ENCODE measurements at places on chromosomes 3 and 15.

DNA sequence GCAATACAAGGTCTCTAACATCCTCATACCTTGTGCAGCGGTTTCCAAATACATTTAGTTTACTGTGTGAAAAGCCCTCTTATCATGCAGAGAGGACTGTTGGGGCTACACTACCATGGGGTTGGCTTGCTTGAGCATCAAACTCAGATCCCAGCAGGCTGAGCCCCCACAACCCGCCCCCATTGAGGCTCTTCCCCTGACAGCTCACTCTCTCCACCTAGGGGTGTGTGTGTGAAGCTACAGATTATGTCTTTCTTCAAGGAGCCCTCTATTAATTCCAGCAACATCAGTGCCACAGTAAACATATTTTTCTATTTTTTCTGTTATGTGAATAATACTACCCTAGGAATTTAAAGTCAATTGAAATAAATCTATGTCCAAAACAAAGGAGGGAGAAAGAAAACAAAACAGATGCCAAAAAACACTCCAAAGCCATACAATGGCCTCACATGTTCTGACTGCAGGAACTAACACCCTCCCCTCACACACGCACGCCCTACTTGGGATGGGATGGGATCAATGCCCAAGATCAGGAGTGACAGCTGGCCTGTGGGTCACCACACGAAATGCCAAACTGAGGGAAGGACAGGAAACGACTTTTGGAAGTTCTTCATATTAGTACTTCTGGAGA is 14.7 kb downstream of the TM4SF4 start:
- no peak for DNase-seq

- no peak for DNase-seq
Measured at GRCh38 chr3:99504258-99504657, 134.1 kb upstream of the COL8A1 start.

- DNase-seq = peak; percentile 53
Measured at GRCh38 chr15:44676676-44677075, 13.2 kb upstream of the SPG11 start.

DNA sequence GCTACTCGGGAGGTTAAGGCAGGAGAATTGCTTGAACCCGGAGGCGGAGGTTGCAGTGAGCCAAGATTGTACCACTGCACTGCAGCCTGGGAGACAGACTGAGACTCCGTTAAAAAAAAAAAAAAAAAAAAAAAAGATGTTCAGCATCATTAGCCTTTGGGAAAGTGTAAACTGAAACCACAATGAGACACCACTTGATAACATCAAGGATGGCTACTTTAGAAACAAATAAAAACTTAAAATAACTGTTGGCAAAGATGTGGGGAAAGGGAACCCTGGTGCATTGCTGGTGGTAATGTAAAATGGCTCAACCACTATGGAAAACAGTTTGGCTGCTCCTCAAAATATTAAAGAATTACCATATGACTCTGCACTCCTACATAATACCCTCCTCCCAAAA is 1.9 kb downstream of the LEO1 start:
- no peak for DNase-seq

GRCh38 chr15:62976301-62976881 is 66.2 kb upstream of the TPM1 start:
- no peak for DNase-seq

- DNase-seq = no peak
Measured at GRCh38 chr3:52494886-52495495, at the start of gene STAB1. Gene STAB1, plus strand, starts transcription at chr3:52495338. Its CDS starts 76 bp downstream, at chr3:52495414.

- no peak for DNase-seq
Measured at GRCh38 chr3:110902453-110903085, 169.0 kb upstream of the NECTIN3 start.

- DNase-seq = no peak
Measured at GRCh38 chr15:83848315-83849050, 194.6 kb downstream of the ADAMTSL3 start.

GRCh38 chr3:72266016-72266370 is 481.0 kb upstream of the PROK2 start:
- DNase-seq = no peak

DNA sequence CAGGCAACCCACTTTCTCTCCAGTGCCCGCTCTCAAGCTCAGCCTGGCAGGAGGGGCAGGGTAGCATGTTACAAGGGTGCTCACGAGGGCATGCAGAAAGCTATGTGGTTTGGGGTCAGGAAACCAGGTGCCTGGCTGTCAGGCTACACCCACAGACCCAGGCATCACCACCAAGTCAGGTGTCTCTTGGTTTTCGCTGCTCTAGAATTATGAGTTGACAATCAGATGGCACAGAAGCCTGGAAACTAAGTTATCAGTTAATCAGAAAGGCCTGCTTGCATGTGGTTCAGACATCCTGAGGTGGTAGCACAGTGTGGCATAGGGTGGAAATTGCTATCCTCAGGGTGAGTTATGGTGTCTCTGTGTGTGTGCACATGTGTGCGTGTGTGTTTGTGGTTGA is 16.2 kb upstream of the CCR9 start:
- DNase-seq = peak; percentile 77

DNA sequence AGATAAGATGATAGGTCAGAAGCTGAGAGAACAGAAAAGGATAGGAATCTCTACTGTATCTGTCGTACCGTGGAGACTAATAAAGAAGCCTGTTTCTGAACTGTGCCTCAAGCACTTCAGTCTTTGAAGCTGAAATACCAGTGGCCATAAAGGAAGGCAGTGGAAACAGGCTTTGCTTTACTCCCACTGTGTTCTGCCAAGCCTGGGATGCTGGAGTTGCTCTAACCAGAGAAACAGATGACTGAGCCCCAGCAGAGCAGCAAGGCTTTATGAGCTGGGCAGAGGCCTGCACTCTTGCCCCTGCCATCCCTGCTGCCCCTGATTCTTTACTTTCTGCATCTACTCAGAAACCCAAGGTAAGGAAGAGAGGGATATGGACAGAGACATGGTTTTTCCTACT is 89.4 kb downstream of the PDE8A start:
- no peak for DNase-seq

GRCh38 chr15:49423901-49424550 is 984 bp downstream of the FGF7 start:
- no peak for DNase-seq

GRCh38 chr3:53728606-53729005 is 117.6 kb downstream of the CHDH start:
- DNase-seq = no peak

GRCh38 chr3:700514-700913 is 392.3 kb upstream of the CNTN6 start:
- DNase-seq = no peak

- no peak for DNase-seq
Measured at GRCh38 chr3:147775816-147776530, 366.8 kb downstream of the ZIC1 start.

- no peak for DNase-seq
Measured at GRCh38 chr3:129000742-129001100, 383 bp upstream of the EFCC1 start.

DNA sequence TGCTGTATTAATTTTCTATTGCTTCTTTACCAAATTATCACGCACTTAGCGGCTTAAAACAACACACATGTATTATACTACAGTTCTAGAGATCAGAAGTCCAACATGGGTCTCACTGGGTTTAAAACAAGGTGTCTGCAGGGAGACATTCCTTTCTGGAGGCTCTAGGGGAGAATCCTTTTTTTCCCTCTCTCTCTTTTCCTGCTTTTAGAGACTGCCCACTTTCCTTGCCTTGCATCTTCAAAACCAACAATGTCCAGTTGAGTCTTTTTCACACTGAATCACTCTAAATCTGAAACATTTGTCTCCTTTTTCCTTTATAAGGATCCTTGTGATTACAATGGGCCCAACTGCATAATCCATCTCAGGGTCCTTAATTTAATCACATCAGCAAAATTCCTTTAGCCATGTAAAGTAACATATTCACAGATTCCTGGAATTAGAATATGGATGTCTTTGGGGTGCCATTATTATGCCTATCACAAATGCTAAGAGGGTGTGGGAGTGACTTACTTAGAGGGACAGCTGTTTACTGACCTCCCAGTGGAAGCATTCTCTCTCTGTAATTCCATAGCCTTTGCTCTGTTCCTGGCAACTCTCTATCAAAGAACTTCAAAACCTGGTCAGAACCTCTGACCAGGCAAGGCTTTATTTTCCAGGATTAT is 21.8 kb downstream of the CD200 start:
- DNase-seq = no peak

DNA sequence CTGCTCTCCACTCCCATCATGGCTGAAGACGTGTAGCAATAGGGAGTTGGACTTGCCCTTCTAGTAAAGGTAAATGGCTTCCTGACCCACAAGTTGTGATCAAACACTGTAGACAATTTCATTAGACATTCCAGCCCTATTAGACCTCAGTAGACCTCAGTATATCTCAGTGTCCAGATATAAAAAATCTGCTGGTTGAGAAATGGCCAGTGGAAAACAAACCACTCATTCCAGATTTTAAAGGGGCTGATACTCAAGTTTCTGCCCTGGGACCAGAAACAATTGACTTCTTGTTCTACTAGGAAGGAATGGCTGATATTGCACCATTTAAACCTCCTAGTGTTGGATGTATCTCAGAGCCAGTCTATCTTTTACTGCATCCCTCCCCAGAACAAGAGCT is 613.2 kb downstream of the PDCD6IP start:
- no peak for DNase-seq

DNA sequence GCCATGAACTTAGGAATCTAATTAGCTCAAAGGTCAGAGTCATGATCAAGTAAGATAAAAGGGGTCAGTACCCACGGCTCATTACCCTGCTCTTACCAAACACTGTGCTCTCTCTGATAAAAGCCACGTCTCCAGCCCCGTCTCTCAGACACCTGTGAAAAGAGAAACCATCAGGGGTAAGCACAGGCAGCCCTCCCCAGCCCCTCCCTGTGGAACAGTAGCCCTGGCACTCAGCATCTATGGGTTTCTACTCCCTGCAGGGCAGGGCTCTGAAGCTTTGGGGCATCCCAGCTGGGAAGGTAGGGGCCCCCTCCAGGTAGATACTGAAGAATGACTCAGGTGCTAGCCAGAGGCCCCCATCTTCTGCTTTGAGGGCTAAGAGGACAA is 10.5 kb downstream of the LTF start:
- DNase-seq = no peak

GRCh38 chr15:100592898-100593297 is 9.1 kb downstream of the LINS1 start:
- DNase-seq = peak; percentile 22

- DNase-seq = no peak
Measured at GRCh38 chr15:39404767-39405181, 176.1 kb upstream of the THBS1 start.

GRCh38 chr15:35654332-35654731 is 108.4 kb upstream of the DPH6 start:
- DNase-seq = no peak

DNA sequence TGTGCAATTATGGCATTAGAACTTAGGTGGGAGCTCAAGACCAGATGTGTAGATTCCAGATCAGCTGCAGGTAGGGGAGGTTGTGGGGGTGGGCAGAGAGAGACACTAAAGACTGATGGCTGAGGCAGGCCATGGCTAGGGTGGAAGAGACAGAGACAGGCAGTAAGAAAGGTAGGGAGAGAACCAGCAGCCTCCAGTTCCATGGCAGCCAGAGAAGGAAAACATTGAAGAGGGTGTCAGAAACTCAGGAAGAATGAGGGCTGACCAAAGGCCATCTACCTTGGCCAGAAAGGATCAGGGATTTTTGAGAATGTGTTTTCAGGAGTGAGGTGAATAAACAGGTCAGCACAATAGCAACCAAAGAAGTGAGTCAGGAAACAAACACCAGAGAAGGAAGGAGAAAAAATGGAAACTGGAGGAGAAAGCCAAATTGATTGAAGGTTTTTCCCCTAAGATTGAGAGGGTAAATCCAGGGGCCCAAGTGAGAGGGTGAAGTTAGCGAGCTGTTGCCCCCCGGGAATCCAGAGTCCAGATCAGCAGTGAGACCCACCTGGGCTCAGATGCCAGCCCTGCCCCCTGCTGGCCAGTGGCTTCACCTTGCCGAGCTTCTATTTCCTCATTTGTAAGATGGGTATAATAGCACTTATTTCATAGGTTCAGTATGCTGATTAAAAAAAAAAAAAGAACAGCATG is 41.0 kb downstream of the ABHD2 start:
- peak; percentile 59 for DNase-seq

DNA sequence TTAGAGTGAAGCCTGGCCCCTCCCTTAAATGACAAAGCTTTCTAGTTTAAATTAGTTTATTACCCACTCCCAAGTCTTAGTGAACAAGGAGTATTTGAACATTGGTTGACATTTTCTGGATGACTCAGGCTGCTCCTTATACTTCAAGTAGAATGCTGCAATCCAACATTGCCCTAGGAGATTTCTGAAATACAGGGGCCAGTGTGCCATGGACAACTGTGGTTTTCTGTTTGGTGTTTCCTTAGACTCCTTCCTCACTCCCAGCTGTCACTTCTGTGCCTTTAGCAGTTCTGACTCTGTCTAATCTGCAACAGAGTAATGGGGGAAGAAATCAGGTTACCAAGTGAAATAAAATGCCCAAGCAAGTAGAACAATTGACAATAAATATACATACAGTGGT is 116.1 kb upstream of the P2RY1 start:
- no peak for DNase-seq

DNA sequence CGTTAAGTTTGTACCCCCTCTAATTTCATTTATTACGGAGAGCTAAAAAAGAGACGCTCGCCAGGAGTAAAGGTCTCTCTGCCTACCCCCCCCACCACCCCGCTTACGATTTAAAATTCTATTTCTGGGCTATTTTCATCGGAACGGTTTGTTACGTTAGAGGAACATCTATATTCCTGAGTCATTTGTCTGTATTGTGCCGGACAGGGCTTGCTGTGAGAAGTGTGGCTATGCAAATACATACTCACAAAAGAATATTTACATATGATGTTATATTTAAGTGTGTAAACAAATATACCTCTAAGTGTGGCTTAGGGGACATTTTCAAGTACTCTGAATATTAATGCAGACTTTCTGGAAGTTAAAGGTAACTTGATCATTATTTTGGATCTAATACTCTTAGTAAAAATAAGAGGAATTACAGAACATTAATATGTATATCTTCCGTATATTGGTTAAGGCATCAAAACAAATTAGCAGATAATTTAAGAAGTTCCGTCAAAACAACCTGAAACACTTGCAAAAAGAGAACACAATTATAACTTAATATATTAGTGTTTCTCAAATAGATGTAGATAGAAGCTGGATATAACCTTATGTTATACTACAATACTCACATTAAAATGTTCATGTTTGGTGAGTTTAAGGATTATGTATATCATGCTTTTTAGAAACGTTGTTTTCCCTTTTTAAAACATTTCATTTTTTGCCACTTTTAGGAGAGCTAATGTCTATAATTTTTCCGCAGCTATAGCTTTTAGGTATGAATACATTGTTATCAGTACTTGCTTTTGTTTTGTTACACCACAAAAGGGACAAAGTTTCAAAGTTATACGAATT is 1.6 kb upstream of the SHOX2 start:
- no peak for DNase-seq

GRCh38 chr3:183808355-183808754 is 17.0 kb downstream of the MAP6D1 start:
- no peak for DNase-seq
